Renal cortex interstitium (tissue), 15 donors: ENCODE measurements at places on chromosomes 7 and 10. TPM values are rescaled to one million over a fixed set of nuclear protein-coding genes. Genes with fewer than 3 reads are reported as not detected.

TRRAP gene
- polyA plus RNA-seq: 43.7 TPM

ADCY1 gene
- polyA plus RNA-seq: 3.0 TPM

GIMAP7 gene
- 14.3 TPM for polyA plus RNA-seq

CHCHD1 gene
- polyA plus RNA-seq: 50.0 TPM

SPOCK2 gene
- polyA plus RNA-seq: 119 TPM

OR6V1 gene
- not detected for polyA plus RNA-seq

TUBB8 gene
- polyA plus RNA-seq: 1.4 TPM

GFRA1 gene
- polyA plus RNA-seq: 30.2 TPM

ACTL6B gene
- not detected for polyA plus RNA-seq

CPVL gene
- polyA plus RNA-seq: 56.7 TPM

TMEM130 gene
- polyA plus RNA-seq: 5.9 TPM

TRIM74 gene
- 1.3 TPM for polyA plus RNA-seq

ACSM6 gene
- polyA plus RNA-seq: 0.14 TPM

LGI1 gene
- 4.2 TPM for polyA plus RNA-seq

LIPJ gene
- 0.32 TPM for polyA plus RNA-seq

STEAP1 gene
- 14.0 TPM for polyA plus RNA-seq

KIF20B gene
- polyA plus RNA-seq: 14.4 TPM

POLR3A gene
- 18.4 TPM for polyA plus RNA-seq

MET gene
- 41.0 TPM for polyA plus RNA-seq

EGR2 gene
- polyA plus RNA-seq: 7.2 TPM

SPDYE9 gene
- 0.83 TPM for polyA plus RNA-seq

BAMBI gene
- polyA plus RNA-seq: 42.2 TPM

TLL2 gene
- 0.95 TPM for polyA plus RNA-seq

SFMBT2 gene
- polyA plus RNA-seq: 7.0 TPM

TBATA gene
- not detected for polyA plus RNA-seq

ABCB4 gene
- 3.3 TPM for polyA plus RNA-seq

C10orf90 gene
- polyA plus RNA-seq: 0.52 TPM

TNS3 gene
- 97.2 TPM for polyA plus RNA-seq

WNT8B gene
- 0.92 TPM for polyA plus RNA-seq

PNLIPRP1 gene
- polyA plus RNA-seq: 0.15 TPM

LEP gene
- 0.76 TPM for polyA plus RNA-seq

OR2A1 gene
- polyA plus RNA-seq: 0.42 TPM

HACD1 gene
- 14.6 TPM for polyA plus RNA-seq

ACTR1A gene
- polyA plus RNA-seq: 74.2 TPM

GRM3 gene
- polyA plus RNA-seq: 0.17 TPM

EXOSC1 gene
- polyA plus RNA-seq: 30.3 TPM

RRP12 gene
- polyA plus RNA-seq: 25.9 TPM

C10orf62 gene
- polyA plus RNA-seq: 1.3 TPM

LBX1 gene
- not detected for polyA plus RNA-seq
